Esophagus muscularis mucosa (tissue), 4 donors: ENCODE measurements at places on chromosomes 7 and 10. TPM values are rescaled to one million over a fixed set of nuclear protein-coding genes. Genes with fewer than 3 reads are reported as not detected.

HMX3 gene
- total RNA-seq = not detected

MMP21 gene
- not detected for total RNA-seq

DNA sequence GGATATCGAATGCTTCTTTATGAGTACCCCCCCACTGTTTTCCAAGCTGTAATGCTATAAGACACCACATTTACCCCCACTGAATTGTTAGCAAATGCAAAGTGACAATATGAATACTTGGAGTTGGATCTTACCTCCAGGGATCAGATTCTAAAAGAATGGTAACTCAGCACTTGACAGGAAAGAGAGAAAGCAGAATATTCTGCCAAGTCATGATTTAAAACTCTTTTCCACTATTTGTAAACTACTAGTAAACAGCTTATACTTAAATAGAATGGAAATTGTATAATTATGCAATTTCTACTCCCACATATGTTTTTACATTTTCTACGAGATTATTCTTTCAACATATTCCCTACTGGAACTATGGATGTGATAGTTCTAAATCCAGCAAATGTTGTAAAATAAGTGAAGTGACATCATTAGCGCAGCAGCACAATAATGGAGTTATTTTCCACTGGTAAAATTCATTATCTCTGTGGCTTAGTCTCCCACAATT lies 56.0 kb upstream of the TFEC start:
- H3K27ac ChIP-seq = no peak overlapping the region
- H3K36me3 ChIP-seq = no peaks in the 10 kb centered on the region
- no peaks in the 10 kb centered on the region for H3K4me1 ChIP-seq
- no peaks in the 10 kb centered on the region for H3K27me3 ChIP-seq
- no peak for DNase-seq

- no peak overlapping the region for H3K27ac ChIP-seq
- no peaks in the 10 kb centered on the region for H3K27me3 ChIP-seq
- DNase-seq = no peak
- H3K4me3 ChIP-seq = no peak overlapping the region
- no peaks in the 10 kb centered on the region for H3K36me3 ChIP-seq
These were observed 322.6 kb downstream of the DGKB start for GRCh38 chr7:14579971-14580370.

GRCh38 chr7:34211018-34211417 lies 305.7 kb downstream of the BMPER start:
- H3K27me3 ChIP-seq = no peaks in the 10 kb centered on the region
- no peaks in the 10 kb centered on the region for H3K4me1 ChIP-seq
- no peaks in the 10 kb centered on the region for H3K36me3 ChIP-seq
- no peak for DNase-seq
- H3K4me3 ChIP-seq = no peak overlapping the region
